NAMALWA (cell line): ENCODE measurements at places on chromosomes 7 and 10.

DNA sequence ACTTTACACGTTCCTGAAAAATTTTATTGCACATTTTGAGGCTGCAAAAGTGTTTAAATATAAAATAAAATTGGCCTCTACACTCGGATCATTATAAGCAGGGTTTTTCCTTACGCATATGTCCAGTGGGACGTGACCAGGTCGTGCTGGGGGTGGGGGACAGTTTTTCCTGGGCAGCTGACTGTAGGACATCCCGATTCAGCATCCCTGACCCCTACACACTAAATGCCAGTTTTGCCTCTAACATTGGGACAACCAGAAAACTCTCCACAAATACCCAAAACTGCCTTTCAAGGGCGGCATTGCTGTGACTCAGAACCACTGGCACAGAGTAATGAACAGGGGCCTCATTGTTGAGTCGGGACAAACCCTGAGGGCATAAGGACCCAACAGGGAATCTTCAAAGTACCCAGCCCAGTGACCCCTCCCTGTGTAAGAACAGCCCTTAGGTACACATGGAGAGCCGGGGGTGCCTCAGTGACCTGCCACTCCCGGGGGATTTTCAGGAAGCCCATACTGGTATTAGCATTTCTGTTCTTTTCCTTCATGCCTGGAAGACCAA, 170.6 kb downstream of the ARHGAP21 start:
- no peak for DNase-seq

- no peak for DNase-seq
Observed at GRCh38 chr10:132677096-132677472, 108.9 kb downstream of the NKX6-2 start.

- no peak for DNase-seq
Observed at GRCh38 chr7:89914711-89915110, 239.6 kb upstream of the STEAP1 start.

GRCh38 chr7:87833130-87833529, 43.0 kb downstream of the SLC25A40 start:
- DNase-seq = no peak

GRCh38 chr10:85651497-85651882, 715.1 kb downstream of the GRID1 start:
- DNase-seq = no peak

DNA sequence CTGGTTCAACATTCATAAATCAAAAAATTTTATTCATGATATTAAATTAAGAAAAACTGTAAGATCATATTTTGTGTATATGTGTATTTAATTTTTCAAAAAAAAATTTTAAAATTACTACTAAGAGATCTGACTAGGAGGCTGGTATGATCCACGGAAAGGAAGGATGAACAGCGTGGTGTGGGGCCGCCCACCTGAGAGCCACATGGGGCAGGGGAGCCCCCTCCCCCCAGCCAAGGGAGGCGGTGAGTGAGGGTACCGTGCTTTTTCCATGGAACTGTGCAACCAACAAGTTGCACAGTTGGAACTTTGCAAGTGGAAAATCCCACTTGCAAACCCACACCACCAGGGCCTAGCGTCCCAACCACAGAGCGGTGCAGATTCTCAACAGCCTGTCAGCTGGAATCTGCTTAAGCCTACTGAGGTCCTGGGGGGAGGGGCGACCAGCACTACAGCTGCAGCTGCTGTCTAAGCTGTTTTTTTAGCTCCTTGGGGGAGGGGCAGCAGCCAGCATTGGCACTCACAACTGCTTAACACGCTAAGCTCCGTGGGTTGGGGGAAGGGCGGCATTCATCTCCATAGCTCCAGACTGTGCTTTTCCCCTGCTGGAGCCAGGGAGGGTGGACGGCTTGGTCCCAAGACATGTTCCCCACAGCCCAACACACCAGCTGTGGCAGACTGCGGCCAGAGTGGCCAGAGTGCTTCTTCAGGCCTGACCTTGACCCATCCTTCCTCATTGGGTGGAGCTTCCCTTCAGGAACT, 94.2 kb upstream of the IGFBP3 start:
- peak; percentile 14 for DNase-seq

DNA sequence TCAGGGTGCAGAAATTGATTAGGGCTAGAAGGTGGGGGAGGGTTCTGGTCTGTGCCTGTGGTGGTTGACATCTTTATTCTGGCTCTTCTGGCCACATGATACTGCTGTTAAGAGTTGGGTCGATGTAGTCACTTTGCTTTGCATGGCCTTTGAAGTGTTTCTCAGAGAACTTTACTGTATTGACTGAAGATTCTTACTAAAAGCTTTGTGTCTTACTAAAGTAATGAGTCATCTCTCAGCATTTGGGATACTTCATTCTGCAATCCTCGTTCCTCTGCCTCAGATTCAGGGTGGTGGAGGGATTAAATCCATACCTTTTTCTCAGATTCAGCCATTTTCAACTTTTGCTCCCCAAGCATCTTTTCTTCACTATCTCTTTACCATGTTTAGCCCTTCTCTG, 38.6 kb downstream of the STEAP4 start:
- DNase-seq = no peak

DNA sequence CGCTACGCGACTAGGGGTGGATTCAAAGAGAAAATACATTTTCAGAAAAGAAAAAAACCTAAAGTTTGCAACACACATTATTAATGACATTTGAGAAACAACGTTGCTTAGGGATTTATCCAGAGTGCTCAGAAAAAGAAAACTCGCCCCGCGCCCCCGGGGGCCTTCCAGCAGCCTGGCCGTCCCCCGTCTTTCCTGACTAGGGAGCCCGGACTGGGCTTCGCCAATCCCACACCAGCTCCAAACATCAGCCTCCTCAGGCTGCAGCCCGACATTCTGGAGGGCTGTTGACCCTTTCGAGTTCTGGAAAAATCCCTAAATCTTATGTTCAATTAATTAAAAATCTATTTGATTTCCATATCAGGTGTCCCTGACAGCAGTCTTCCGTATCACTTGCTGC, 48.6 kb downstream of the CLEC2L start:
- no peak for DNase-seq
